ENCODE measurements at places on chromosomes 11 and 22. TPM values are rescaled to one million over a fixed set of nuclear protein-coding genes. Genes with fewer than 3 reads are reported as not detected.

DNA sequence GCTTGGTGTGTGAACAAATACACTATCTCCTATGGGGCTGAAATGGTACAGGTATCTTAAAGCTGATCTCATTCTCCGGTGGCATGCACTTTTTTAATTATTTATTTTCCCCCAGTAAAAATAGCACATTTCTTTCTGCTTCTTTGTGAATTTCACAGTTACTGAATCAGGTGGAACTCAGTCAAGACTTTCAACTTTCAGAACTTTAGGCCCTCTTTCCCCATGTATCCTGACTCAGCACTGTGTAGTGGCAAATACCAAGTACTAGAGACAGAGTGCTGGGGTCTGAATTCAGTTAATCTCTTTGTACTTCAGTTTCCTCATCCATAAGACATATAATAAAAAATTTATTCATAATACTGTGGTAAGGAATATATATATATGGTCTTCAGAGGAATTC, 223.9 kb downstream of the CSNK2A3 start:
- no peak for DNase-seq

The RAB36 gene
- total RNA-seq, result not detected

DNA sequence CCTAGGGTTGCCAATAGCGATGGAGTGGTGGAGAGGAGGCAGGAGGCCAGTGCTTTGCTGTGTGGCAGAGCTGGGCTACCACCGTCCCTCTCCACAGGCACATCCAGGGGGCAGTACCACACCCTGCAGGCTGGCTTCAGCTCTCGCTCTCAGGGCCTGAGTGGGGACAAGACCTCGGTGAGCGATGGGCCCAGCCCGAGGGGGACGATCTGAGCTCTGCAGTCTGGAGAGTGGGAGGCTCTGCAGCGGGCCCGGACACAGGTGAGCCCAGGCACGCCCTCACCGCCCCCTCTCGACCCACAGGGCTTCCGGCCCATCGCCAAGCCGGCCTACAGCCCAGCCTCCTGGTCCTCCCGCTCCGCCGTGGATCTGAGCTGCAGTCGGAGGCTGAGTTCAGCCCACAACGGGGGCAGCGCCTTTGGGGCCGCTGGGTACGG, 2.5 kb downstream of the PKP3 start:
- DNase-seq, result no peak

The JOSD1 gene
- 25.1 TPM for total RNA-seq

The TRIM51 gene
- not detected for total RNA-seq

DNA sequence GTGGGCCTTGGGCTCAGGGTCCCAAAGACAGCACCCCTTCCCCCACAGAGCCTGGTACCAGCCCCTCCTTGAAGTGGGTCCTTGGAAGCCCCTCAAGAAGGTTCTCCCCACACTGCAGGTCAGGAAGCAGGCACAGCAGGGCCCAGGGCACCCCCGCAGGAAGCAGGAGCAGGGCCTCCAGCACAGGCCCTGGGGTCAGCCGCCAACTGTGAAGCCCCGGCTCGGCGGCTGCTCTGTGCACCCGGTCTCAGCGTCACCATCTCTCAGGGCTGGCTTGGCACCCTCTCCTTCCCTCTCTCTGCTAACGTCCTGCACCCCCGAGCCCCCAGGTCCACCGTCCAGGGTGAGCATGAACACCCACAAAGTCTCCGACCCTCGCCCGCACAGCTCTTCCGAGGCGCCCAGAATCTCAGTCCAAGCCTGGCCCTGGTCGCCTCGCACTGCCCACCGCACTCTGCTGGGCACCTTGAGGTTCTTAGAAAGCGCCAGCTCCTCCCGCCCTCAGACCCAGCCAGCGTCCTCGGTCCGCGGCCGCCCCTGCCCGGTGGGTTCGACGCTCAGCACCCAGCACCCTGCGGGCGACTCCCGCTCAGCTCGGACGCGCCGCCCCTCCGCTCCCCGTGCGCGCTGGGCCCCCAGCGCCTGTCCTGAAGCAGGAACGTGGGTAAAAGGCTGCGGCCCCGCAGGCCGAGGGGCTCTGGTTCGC, 1.4 kb upstream of the SIGIRR start:
- no peak for DNase-seq

- DNase-seq, result no peak
Observed at GRCh38 chr22:29904020-29904419, 21.0 kb downstream of the MTMR3 start.

GRCh38 chr11:94302776-94303175, 1.6 kb upstream of the IZUMO1R start:
- DNase-seq, result no peak

- DNase-seq, result no peak
Observed at GRCh38 chr22:45916515-45916914, 60.4 kb downstream of the WNT7B start.

The GRIA4 gene
- not detected for total RNA-seq

GRCh38 chr11:8617063-8617462, 23.0 kb upstream of the STK33 start:
- DNase-seq, result no peak

The PRODH gene
- total RNA-seq, result 18.9 TPM

- no peak for DNase-seq
Observed at GRCh38 chr11:60919956-60920355, 4.3 kb upstream of the TMEM132A start.

DNA sequence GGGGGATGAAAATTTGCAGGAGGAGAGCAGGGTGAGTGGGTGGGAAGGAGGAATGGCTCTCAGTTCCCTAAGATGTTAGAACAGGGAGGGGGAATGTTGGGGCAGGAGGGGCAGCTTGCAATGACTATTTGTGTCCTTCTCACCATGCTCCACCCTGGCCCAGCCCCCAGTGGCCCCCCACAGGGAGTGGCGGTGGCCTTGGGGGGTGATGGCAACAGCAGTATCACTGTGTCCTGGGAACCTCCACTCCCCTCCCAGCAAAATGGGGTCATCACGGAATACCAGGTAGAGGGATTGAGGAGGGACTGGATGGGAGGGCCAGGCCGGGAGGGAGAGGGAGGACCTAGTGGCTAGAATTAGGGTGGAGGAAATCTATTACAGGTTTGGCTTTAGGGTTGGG, 10.2 kb downstream of the ROBO3 start:
- DNase-seq, result no peak

GRCh38 chr11:2891326-2892214, 6.0 kb upstream of the CDKN1C start:
- DNase-seq, result no peak

DNA sequence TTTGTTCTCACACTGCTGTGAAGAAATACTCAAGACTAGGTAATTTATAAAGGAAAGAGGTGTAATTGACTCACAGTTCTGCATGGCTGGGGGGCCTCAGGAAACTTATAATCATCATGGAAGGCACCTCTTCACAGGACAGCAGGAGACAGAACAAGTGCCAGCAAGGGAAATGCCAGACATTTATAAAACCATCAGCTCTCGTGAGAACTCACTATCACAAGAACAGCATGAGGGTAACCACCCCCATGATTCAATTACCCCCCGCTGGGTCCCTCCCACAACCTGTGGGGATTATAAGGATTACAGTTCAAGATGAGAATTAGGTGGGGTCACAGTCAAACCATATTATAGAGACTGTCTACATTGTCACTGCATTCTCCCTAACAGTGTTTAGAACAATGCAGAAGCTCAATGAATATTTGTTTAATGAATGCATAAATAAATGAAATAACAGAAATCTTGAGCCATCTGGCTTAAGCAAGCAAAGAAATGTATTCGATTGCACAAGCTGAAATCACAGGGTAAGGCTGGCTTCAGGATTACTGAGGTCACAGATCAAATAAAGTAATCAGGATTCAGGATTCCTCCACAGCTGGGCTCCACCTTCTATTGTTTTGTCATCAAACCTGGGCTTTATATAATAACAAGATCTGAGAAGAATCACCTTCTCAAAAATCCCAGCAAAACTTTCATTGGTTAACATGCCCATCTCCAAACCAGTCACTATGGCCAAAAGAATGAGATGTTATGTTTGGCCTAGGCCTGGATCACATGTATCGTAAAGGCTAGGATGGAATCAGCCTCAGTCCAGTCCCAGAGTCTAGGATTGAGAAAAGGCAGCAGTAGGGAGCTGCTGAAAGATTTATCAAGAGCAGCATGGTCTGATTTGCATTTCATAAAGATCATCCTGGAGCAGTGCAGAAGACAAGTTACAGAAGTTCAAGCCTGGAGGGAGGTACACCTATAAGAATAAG, 137.8 kb upstream of the UBASH3B start:
- DNase-seq, result no peak

DNA sequence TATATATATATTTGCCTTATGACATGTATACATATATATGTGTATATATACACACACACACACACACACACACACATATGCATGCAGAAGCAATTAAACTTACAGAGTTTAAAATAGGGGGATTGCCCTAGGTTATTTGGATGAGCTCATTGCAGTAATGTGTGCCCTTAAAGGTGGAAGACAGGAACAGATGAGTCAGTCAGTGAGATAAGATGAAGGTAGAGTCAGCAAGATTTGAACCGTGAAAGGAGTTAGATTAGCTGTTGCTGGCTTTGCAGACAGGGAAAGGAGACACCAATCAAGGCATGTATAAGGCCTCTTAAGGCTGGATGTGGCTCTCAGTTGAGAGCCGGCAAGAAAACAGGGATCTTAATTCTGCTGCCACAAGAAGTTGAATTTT, 902.4 kb upstream of the RAG2 start:
- DNase-seq, result no peak

DNA sequence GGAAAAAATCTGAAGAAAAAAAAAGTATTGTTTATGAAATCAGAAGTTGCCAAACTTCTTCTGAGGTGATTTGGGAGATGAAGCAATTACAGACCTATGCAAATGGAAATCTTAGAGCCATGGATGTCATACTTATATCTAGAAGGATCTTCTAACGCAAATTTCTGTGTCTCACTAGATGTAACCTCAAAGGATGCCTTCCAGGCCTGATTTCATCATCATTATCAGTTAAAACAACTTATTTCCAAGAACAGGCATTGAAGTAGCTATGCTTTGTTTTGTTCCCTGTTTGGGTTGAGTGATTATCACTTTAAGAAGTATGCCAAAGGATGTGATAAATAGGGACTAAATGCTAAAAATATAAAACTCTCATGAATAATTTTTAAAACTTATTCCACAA, 43.9 kb upstream of the ANGPTL5 start:
- DNase-seq, result no peak

DNA sequence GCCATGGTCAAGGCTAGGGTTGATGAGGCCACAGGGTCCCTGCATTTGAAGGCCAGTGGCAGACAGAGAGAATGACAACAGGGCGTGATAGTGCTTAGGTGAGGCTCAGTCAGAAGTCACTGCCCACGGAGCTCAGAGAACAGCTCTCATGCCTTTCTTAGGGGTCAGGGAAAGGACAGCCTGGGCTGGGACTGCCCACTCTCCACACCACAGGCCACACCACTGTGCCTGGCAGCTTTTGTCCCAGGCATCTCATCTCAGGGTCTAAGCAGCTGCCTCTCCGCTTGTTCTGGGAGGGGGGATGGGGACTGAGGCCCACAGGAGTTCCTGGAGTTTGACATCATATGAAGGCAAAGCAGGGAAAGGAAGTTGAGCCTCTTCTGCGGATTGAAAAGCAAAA, 150.2 kb upstream of the B3GAT1 start:
- DNase-seq, result no peak

The CELSR1 gene
- 1.5 TPM for total RNA-seq

The BAIAP2L2 gene
- 0.72 TPM for total RNA-seq

GRCh38 chr22:33018232-33018864, 39.8 kb downstream of the SYN3 start:
- no peak for DNase-seq

DNA sequence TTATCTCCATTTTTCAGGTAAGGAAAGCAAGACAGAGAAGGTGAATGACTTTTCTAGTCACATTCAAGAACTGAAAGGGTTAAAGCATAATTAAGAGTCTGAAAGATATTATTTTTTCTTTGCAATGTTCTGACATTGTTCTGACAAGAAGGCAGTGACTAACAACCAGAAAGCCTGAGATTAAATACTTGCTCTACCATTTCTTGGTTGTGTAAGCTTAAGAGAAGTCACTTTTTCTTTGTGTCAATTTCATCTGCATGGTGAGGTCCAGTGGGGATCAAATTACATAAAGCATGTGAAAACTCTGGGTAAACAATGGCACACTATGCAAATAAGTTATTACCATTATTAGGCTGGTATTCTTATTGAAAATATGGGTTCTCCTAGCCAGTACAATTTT, 73.7 kb downstream of the PHF21A start:
- no peak for DNase-seq

GRCh38 chr22:25762147-25762546, 20.2 kb downstream of the MYO18B start:
- DNase-seq, result no peak

The SYCE3 gene
- total RNA-seq, result not detected

- peak; percentile 93 for DNase-seq
Observed at GRCh38 chr11:65915821-65916251, 3.0 kb downstream of the C11orf68 start.

GRCh38 chr11:3123305-3123704, 41.8 kb downstream of the OSBPL5 start:
- DNase-seq, result peak; percentile 73

DNA sequence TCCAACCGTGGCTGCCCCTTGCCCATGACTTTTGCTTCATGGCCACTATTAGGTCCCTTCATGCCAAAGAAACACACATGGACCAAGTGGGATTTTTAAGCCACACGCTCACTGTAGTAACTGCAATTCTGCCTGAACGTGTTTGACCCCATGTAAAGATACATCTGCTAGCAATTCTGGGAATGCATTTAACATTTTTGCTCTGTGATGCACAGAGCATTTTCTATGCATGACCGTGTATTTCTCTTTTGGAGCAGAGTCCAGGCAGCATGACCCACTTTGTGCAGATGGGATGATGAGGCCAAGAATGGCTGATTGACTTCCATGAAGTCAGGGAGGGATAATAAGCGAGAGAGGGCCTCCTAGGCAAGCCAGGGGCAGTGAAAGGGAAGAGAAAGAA, 108.5 kb downstream of the TP53I11 start:
- DNase-seq, result no peak

The C22orf31 gene
- total RNA-seq, result not detected

- DNase-seq, result no peak
Observed at GRCh38 chr11:2742201-2742600, 42.4 kb upstream of the KCNQ1OT1 start.

The SYT9 gene
- not detected for total RNA-seq

The TECTA gene
- 0.35 TPM for total RNA-seq

- no peak for DNase-seq
Observed at GRCh38 chr11:28521075-28521474, 412.9 kb downstream of the METTL15 start.

GRCh38 chr11:9264316-9265210, 587 bp downstream of the DENND5A start:
- DNase-seq, result peak; percentile 38

The PSMD13 gene
- 128 TPM for total RNA-seq

The RIMBP3B gene
- total RNA-seq, result not detected

The SLN gene
- 2,179 TPM for total RNA-seq

DNA sequence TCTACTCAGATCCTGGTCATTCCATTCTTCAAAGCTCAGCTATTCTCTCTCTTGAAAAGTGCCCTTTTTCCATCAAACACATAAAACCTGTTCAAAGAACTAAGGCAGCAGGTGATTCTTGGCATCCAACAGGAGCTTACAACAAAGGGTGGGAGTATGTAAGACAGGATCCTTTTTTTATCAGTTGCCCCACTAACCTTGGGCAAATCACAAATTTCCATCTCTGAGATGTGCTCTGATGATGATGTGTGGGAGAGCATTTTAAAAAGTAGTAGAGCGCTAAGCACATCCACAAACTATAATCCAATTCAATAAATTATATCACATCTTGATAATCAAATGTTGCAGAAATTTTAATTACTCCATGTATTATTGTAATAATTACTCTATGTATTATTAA, 53.7 kb upstream of the FDX1 start:
- no peak for DNase-seq

The PGA5 gene
- total RNA-seq, result not detected

The RASD2 gene
- total RNA-seq, result 5.4 TPM

The OSM gene
- total RNA-seq, result not detected
